ENCODE measurements at places on chromosomes 5 and 9.

DNA sequence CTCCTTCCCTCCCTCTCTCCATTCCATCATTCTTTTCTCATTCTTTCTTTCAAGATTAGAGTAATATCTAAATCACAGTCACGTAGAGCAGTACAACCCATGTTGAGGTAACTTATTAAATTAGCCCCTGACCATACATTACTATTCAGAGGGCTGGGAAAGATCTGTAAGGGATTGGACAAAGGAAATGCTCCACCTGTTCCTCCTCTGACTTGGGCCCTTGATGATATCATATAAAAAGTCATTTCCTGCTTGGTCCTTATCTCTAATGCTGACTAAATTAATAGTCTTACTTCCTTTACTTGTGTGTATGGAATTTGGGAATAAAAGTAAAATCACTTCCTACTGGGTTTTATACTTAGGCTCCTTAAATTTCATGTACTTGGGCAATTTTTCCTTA, 40.8 kb downstream of the SNX18 start:
- no peak for DNase-seq

GRCh38 chr5:81393430-81393782, 528 bp downstream of the ACOT12 start:
- DNase-seq = no peak

GRCh38 chr9:110545705-110546104, 33.8 kb downstream of the SVEP1 start:
- no peak for DNase-seq

GRCh38 chr9:126945682-126946081, 31.1 kb downstream of the RALGPS1 start:
- no peak for DNase-seq

GRCh38 chr5:154849264-154849785, 1.1 kb downstream of the FAXDC2 start:
- no peak for DNase-seq

DNA sequence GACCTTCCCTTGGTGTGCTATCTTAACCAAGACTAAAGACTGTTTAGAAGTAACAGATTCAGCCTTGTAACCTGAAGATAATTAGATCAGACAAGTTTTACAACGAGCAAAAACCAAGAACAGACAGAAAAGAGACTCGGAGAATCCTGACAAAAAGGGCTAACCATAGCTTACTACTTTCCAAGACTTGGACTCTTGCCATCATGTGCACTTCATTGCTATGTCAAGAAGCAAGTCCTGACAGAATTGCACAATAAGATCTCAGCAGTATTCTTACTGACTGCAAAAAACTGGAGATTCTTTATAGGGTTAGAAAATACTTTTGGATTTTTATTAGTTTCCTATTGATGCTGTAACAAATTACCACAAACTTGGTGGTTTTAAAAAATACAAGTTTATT, 1539.0 kb upstream of the NUDT12 start:
- no peak for DNase-seq

- no peak for DNase-seq
Measured at GRCh38 chr5:105783811-105784210, 1886.9 kb downstream of the EFNA5 start.

- DNase-seq = no peak
Measured at GRCh38 chr5:144237851-144238250, 67.2 kb downstream of the KCTD16 start.

DNA sequence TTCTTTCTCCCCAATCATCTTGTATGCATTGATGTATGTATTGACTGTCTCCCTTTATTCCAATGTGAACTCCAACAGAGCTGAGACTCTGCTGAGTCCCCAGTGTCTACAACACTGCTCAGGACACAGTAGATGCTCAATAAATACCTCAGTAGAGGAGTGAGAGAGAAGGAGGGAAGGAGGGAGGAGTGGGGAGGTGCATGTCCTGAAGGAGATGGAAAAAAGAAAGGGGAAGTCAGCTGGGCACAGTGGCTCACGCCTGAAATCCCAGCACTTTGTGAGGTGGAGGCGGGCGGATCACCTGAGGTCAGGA, 2.9 kb upstream of the PHF2 start:
- DNase-seq = no peak

GRCh38 chr5:82808960-82809359, 268.2 kb downstream of the TMEM167A start:
- DNase-seq = no peak

- DNase-seq = no peak
Measured at GRCh38 chr9:121339437-121339836, 30.6 kb downstream of the STOM start.

DNA sequence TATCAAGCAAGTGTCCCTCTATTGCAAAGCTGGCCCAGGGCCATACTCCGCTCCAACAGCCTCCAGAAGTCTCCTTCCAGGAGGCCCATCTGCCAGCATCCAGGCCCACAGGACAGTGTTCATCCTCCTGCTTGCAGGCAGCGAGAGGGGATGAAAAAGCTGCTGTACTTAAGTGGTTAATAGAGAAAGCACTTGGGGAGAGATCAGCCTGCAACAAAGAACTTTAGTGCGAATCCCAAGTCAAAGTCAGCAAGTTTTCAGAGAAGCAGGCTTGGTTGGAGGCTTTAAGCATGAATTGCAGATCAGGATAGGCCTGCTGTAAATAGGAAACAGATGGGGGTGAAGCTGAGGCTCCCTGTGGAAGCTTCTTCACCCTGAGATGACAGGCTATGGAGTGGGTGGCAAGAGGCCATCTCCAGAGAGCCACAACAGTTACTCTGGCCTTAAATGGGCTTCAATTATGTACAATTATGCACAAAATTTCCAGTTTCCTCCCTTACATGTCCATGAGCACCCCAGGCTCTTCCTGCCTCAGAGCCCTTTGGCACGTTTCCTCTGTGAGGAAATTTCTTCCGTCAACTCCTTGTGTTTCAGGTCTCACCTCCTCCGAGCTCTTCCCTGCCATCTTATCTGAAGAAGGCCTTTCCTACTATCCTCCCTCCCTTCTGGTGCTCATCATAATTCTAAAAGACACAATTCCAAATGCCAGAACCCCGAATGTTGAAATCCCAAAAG, 98.0 kb upstream of the NR3C1 start:
- no peak for DNase-seq

DNA sequence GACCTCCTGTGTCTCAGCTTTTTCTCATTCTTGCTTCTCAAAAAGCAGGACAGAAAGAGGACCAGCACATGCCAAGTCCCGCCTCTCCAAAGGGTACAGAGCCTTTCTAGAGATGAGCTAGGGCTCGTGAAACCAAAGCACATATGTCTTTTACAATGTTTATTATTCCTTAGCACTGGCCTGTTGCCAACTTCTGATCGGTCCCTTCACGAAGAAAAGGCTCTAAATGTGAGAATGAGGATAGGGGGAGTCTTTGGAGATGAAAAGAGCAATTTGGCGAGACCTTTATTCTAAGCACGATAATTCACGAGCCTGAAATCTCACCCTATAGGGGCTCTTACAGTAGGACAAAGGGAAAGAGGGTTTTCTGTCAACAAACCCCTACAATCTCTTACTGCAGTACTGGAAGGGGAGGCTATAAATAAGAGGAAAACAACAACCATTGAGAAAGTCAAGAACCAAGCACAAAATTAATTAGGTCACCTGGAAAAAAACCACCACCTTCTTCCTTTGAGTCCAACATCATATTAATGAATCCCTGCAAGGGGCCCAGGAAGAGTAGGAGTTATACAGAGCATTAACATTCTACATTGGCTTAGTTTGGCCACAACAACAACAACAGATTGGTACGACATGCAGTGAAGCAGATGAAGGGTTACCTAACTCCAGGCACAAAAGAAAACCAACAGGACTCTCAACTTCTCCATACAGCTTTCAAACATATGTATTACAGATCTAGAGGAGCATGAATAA, 309.5 kb downstream of the PDE4D start:
- no peak for DNase-seq

GRCh38 chr5:2433086-2433485, 318.4 kb downstream of the IRX2 start:
- no peak for DNase-seq

All from GM13976 (cell line).